ENCODE measurements at places on chromosomes 6 and 20.

DNA sequence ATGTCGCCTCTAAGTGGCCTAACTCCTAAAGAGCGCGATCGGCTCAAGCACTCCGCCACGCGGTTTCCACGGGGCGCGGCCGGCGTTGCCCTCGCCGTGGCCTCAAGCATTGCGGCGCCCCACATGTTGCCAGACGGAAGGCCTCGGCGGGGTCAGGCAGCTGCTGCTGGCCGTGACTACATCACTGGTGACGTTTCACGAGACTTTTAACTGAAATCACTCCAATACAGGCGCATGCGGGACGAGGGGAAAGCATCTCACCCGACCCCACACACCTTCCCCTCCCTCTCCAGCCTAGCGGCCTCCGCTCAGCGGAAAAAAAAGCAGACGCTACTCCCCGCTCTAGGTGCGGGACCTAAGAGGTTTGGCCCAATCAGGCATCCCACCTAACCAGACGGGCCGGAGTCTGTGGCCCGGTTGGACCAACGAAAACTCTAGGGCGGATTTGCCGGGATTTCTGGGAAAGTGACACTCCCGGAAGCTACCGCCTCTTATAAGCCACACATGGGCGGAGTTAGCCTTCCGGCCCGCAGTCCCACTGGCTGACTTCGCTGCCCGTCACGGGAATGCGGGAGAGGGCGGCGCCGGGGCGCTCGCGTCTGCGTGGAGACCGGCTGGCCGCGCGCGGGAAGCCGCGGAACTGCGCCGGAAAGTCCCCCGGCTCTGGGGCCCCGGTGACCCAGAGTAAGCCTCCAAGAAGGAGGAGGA lies at the start of gene NXT1:
Gene NXT1 (plus strand): TSS at position 596 of the 708 bp plus-strand sequence. CDS start 3,251 bp downstream, outside the sequence.
- peak; percentile 99 for DNase-seq

GRCh38 chr6:90285042-90285481 lies 11.6 kb downstream of the BACH2 start:
- peak; percentile 34 for DNase-seq

GRCh38 chr20:11502061-11502460 lies 415.6 kb upstream of the BTBD3 start:
- no peak for DNase-seq

DNA sequence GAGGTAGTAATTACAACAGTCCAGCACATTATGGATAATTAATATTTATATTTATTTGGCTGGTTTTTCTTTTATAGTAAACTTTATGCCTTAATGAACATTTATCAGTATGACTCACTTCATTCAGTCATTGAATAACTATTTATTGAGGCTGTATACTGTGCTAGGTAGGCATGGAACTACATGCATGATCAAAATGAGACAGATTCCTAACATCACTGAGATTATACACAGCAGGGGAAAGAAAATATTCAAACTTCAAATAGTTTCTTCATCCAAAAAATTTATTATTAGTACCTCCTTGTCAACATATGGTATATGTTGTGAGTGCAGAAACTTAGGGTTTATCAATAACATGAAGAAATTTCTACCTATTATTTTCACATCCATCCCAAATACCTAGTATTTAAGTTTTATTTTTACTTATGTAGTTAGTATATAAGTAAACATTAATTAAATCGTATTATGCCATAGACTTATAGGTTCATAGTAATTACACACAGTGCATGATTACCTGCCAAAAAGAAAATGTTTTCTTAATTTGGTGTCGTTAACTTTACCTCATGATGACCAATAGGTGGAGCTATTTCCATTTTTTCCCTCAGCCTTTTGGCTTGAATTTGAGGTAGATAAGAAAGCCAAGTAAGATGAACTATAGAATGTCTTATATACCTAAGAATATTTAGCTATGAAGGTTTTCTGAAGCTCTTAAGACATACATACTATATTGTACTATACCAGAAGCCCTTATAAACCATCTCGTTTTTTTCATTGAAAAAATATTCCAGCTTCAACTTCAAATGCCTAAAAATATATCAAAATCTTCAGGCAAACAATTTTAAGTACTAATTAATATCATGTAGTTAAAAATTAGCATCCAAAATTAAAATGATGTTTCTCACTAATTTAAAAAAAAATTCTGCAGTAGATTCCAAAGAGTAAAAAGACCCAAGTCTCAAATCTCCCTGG lies 12.5 kb upstream of the TMEM30A start:
- DNase-seq, result peak; percentile 90

DNA sequence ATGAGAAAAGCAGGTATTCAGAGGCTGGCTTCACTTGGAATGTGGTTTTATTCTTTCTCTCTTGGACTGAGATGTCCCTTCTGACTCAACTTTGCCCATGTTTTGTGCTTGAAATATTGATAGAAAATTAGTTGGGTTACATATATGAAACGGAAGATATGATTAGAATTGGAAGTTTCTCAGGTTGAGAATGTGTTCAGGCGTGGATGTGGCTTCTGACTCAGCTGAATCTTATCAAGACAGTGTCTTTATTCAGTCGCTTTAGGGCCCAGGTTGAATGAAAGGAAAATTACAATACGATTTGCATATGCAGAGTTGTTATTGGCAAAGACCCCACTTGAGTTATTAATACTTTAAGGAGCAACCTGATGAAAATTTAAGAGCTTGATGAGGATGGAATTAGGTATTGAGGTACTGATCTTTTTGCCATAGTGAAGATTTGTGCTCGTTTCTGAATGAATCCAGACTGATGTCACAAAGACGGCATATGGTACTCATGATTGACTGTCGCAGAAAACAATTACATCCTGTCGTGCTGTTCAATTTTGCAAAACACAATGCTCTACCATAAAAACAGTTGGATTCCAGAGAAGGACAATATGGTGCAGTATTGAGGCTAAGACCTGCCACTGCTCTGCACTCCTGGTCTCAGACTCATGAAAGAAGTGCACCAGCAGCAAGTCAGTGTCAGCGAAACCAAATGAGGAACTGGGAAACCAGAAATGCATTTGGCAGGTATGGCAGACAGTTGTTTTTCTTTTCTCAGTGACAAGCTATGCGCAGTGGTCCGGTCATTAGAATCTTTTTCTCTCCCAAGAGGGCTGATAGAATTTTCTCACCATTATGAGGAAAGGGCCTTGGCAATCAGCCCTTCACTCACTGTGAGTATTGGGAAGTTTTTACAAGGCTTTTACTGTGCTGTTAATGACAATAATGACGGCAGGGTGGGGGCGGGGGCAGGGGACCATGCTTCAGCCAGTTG lies 158.3 kb downstream of the DOK5 start:
- DNase-seq, result peak; percentile 19

GRCh38 chr6:18976091-18976490 lies 588.9 kb downstream of the RNF144B start:
- no peak for DNase-seq

- DNase-seq, result no peak
Measured at GRCh38 chr20:2348336-2348735, 32.4 kb upstream of the TGM6 start.

- DNase-seq, result no peak
Measured at GRCh38 chr20:20926222-20926905, 179.8 kb downstream of the LINC00237 start.

DNA sequence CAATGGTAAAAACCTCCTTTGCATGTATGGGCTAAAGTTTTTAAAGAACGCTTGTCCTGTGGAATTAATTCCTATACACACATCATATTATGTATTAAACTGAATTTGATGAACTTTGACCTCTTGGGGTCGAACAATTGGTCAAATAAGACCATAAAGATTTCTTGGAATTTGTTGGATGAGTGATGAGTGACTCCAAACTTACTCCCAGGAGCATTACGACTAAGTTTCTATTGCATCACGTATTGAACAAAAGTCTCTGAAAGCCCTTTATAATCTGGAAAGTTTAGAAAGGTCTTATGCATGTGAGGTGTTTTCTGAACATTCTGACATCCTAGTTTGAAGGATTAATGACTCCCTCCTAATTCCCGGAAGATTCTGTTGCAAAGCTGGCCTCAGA lies 126.9 kb upstream of the BMP5 start:
- DNase-seq, result no peak

- DNase-seq, result peak; percentile 42
Measured at GRCh38 chr6:3281631-3282475, 23.1 kb downstream of the PSMG4 start.

DNA sequence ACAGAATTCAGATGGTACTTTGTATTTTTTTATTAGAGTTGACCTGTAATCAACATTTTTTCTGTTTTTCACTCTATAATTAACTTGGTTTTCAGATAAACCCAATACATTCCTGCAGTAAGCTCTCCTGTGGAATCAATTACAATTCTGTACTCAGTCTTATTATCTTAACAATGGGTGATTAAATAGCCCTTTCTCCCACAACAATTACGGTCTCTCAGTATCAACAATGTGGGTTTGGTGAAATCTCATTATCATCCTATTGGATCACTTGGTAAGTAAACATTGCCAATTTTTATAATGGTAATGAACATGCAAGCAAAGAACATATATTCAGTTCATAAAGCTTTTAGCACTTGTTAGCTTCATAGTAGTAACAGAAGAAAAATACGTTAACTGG lies 438.9 kb upstream of the EPHA7 start:
- no peak for DNase-seq

DNA sequence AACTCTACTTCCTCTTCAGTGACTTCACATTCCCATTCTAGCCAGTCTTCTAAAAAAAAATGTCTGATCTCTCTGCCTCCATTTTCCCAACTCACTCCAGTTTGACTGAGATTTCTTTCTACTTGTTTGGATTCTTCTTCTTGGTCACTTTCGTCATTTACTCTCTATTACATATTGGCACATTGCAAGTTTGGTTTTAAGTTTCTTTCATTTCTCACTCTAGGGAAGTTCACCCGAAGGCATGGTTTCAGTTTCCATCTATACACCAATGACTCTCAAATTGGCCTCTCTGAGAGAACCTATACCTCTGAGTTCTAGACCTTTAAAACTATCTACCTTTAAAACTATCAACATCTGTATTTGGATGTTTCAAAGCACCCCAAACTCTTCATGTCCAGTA lies 51.3 kb downstream of the CD109 start:
- DNase-seq, result peak; percentile 11

GRCh38 chr6:11711003-11711983 lies 67.3 kb downstream of the ADTRP start:
- no peak for DNase-seq

- no peak for DNase-seq
Measured at GRCh38 chr20:6094063-6094462, 28.8 kb downstream of the FERMT1 start.

GRCh38 chr6:108648191-108648590 lies 87.5 kb downstream of the FOXO3 start:
- DNase-seq, result no peak

DNA sequence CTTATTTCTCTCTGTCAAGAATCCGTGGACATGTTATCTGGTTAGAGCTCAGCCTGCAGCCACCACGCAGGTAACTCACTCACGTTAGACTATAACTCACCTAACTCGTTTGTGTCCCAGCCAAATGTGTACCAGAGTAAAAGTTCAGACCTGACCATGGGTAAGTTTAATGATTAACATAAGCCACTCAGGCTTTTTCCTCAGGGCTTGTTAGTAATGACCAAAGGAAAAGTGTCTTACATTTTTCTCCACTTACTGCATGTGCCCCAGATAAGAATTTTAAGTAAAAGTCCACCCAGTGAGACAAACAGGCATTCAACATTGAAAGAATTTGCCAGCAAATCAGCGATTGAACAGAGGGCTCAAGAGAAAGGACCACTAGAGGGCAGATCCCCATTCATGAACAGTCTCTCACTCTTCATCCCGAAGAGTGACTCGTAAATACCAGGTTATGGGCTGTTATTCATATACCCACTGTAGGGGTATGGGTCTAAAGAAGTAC lies at the start of gene PKHD1:
Gene PKHD1 (minus strand): TSS at position 116 of the 502 bp plus-strand sequence. CDS start 2,680 bp downstream, outside the sequence.
- DNase-seq, result no peak

GRCh38 chr20:9507544-9508239 lies 6.7 kb upstream of the LAMP5 start:
- no peak for DNase-seq

- DNase-seq, result no peak
Measured at GRCh38 chr20:62156592-62157386, 13.2 kb downstream of the SS18L1 start.

DNA sequence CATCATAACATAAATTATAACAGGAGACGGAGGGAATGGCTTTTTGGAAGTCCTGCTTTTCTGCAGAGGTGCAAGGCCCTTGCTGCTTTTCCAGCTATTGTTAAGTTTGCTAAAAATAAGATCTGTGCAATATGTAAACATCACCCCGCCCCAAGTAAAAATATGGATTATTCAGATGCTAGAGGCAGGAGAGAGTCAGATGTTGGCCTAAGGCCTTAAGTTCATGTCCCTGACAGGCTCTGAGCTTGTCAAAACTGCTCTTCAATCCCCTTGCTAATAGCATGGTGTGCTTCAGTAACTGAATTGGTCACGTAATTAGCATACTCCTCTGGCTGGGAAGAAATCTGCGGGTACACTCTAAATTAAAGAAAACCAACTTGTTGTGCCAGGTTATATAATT lies 147.5 kb downstream of the BMP2 start:
- DNase-seq, result no peak

GRCh38 chr6:73523434-73524123 lies 2.7 kb upstream of the EEF1A1 start:
- peak; percentile 47 for DNase-seq

DNA sequence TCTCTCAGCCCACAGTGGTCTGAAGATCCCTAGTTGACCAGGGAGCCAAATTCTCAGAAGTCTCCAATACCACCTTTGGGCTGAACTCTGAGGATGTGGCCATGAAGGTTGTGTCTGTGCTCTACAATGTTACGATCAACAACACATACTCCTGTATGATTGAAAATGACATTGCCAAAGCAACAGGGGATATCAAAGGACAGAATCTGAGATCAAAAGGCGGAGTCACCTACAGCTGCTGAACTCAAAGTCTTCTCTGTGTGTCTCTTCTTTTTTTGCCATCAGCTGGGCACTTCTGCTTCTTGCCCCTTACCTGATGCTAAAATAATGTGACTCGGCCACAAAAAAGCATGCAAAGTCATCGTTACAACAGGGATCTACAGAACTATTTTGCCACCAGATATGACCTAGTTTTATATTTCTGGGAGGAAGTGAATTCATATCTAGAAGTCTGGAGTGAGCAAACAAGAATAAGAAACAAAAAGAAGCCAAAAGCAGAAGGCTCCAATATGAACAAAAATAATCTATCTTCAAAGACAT lies 17.7 kb upstream of the VSX1 start:
- DNase-seq, result no peak

- DNase-seq, result peak; percentile 63
Measured at GRCh38 chr6:53894091-53894490, 99.3 kb downstream of the LRRC1 start.
